A172 (cell line): ENCODE measurements at places on chromosomes 7 and 10.

DNA sequence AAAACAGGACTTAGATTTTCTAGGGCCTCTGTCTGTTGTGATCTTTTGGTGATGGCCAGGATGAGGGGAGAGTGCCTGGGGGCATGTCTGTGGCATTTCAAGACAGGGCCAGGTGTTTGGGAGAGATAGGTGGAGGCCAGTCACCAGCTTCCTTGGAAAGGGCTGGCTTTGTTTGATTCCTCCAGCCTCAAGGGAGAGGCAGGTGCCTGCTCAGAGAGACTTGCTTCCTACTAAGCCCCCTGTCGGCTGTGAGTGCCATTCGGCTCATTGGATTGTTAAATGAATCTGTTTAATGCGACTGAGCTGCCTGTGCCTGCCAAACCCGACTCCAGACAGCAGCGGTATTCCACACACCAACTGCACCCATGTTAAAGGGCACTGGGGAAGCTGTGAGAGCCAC lies 304.1 kb upstream of the COBL start:
- DNase-seq = no peak

DNA sequence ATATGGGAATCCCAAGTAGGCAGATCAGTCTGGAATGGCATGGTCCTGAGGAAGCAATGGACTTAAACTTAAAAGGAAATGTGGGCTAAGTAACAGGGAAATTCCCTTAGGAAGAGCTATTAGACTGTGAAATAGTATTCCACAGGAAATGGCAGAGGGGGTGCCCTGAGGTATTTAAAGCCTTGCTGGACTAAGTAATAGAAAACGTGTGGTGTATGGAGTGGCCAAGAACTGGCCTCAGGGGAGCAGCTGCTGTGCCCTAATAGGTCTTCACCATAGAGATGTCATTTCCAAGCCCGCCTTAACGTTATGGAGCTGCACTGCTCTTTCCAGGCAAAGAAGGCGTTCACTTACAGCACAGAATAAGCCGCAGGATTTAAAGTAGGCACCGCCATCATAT lies 365.2 kb upstream of the ZMIZ1 start:
- DNase-seq = peak; percentile 28

DNA sequence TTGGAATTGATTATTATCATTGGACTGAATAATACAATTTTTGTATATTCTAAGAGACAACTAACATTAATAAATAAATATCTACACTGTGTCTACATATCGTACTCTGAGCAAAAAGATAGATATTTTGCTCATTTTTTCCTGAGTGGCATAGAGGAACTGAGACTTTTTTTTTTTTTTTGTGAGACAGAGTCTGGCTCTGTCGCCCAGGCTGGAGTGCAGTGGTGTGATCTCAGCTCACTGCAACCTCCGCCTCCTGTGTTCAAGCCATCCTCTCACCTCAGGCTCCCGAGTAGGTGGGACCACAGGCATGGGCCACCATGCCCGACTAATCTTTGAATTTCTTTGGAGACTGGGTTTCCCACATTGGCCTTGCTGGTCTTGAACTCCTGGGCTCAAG lies 14.0 kb downstream of the KMT2E start:
- no peak for DNase-seq

DNA sequence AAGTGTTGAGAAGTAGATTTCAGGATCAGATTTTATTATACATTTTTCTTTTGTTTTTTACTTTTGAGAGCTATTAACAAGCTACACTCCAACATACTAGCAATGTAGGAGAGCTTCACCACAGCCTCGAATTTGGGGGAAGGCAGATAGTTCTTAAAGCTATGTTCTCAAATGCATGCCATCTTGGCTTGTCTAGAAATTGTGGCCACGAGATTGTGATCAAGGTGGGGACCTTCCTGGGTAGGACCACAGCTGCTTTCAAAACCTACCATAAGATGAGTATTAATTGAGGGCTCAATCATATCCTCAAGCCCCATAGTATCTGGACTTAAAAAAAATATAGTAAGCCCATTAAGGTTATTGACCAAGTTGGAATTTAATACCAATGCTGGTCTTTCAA lies 27.9 kb upstream of the JAZF1 start:
- DNase-seq = no peak

- no peak for DNase-seq
Measured at GRCh38 chr7:140214075-140214684, 37.4 kb upstream of the KDM7A start.

DNA sequence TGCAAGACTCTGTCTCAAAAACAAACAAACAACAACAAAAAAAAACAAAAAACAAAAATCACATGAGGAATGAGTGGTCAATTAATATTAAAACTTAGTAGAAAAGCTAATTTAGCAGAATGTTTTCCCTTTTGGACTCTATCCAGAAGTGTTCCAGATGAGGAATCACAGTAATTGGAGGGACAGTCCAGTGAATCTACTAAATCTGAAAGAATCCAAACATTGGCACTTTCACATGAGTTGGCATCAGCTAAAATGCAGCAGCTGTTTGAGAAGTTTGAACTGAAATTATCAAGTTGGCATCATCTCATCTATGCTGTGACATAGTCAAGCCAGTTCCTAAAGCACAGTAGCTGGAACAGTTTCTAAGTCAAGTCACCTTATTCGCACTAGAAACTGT lies 367.8 kb downstream of the PPP1R3A start:
- DNase-seq = no peak

DNA sequence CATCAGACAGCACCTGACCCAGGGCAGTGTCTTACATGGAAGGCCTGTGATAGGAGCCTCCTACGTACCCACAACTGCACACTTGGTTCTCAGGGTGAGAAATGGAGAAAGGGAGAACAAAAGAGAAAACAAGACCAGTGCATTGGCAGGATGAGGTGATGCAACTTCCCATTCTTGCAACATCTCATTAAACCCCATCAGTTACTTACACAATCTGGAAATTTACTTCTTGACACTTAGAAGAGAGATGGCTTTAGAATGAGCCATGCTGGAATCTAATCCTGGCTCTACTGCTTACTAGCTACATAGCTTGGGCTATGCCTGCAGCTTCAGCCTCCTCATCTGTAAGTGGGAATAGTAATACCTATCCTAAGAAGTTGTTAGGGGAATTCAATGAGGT lies 391.7 kb downstream of the KCNMA1 start:
- DNase-seq = no peak

- peak; percentile 46 for DNase-seq
Measured at GRCh38 chr7:11206177-11206899, 232.7 kb downstream of the PHF14 start.

GRCh38 chr7:3916146-3916545 lies 615.1 kb downstream of the SDK1 start:
- peak; percentile 38 for DNase-seq

GRCh38 chr7:108062250-108063014 lies 59.5 kb upstream of the LAMB1 start:
- DNase-seq = no peak

DNA sequence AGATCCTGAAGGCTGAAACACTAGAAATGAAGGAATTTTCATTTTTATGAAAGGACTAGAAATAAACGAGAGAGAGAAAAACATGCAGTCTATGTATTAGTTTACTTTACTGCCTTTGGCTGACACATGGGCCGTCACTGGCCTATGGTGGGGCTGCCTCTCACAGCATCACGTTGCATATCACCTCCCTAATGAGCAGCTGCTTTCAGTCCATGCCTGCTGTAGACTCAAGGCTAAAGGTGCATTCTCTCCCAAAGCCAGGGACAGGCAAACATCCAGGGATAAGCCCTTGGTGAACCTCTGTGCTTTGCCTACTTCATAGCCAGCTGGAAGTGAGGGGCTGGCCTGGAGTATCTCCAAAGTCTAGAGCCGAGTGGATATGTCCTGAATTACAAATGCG lies 359.4 kb downstream of the GPAM start:
- DNase-seq = no peak

GRCh38 chr7:79340212-79340611 lies 113.3 kb downstream of the MAGI2 start:
- no peak for DNase-seq

DNA sequence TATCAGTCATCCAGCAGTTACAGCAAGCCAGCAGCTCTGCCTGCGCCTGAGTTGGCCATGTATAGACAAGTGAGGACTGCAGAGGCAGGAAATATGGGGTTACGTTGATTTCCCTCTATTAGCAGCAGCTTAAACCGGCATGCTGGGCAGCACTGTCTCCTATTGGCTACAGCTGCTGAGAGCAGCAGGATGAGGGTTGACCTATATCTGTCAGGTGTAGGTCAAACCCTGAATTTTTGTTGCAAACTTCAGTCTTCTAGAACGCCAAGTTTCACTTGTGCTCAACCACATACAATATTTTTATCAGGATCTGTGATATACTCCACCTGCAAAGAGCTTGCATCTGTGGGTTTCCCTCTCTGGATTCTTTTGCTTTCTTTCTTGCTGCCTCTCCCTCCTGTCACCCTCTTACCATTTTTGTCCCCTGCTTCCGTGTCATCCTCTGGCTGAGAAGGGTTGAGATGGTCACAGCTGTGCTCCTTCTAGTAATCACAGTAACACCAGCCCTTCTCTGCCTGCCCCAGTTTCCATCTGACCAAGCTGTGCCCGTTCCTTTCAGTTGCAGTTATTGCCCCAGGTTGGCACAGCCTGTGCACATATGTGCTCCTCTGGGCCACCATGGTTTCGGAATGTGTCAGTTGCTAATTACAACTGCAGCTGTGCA lies 23.8 kb upstream of the GLCCI1 start:
- DNase-seq = no peak

DNA sequence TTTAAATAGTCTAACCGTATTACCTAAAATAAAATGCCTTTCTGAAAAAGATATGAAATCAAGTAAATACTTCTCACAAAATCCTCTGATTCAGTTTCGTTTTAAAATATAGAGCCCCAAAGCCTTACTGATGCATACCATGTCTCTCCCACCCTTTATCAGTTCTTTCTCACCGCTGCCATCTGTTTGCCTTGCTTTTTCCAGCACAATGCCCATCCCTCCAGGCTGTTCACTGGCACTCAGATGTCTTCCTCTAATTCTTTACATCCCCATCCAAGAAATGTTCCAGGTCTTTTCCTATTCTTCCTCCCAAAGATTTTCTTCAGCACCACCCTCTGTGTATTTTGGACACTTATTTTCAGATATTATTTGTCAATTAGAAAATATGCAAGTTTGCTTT lies 116.5 kb upstream of the LRRN3 start:
- no peak for DNase-seq

DNA sequence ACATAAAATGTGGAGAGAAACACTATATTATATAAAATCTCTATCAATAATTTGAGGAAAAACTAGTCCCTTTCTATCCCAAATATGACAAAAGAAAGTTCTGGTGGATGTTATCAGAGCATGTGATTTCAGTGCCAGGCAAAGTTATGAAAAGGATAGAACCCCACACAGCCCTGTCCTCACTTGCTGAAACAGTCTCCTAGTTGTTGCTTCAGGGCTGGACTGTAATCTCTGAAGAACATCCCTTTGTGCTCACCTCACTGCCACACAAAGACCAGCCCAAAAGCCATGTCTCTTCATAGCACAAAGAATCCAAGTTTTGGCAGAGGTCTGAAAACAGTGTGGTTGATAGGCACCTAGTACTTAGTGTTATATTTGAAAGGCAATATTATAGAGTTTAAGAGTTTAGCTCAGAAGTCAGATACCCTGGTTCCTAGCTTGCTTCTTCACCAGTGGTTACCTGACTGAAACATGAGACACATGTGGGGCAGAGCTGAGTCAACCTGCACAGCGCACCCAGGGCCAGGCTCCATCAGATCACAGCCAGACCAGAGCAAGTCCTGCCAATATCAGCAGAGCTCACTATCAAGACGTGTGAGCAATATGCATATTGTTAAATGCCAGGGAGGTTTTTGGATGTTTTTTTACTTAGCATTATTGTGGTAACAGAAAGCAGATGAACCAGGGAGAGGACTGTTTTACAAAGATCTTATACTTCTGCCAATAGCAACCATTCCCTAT lies 25.0 kb downstream of the CYP3A7 start:
- no peak for DNase-seq

DNA sequence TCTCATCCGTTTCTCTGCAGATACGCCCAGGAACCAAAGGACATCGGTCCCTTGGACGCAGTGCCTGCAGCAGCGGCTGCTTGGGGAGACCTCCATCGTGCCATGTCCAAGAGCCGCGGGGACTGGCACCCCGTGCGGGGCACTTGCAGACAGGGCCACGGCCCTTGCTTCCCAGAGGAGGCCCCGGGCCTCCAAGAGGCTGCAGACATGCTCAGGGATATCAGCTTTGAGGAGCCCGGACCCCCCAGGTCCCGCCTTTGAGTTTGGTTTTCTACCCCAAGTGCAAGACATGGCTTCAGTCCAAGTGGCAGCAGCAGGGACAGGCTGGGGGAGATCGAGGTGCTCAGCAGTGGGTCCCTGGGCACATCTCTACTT lies 279.6 kb downstream of the ELFN1 start:
- DNase-seq = no peak

GRCh38 chr10:90859321-90859751 lies 1.5 kb upstream of the HTR7 start:
- peak; percentile 73 for DNase-seq

- no peak for DNase-seq
Measured at GRCh38 chr10:49058463-49059255, 56.7 kb downstream of the VSTM4 start.

- DNase-seq = no peak
Measured at GRCh38 chr7:35253460-35253709, 515 bp downstream of the TBX20 start.

DNA sequence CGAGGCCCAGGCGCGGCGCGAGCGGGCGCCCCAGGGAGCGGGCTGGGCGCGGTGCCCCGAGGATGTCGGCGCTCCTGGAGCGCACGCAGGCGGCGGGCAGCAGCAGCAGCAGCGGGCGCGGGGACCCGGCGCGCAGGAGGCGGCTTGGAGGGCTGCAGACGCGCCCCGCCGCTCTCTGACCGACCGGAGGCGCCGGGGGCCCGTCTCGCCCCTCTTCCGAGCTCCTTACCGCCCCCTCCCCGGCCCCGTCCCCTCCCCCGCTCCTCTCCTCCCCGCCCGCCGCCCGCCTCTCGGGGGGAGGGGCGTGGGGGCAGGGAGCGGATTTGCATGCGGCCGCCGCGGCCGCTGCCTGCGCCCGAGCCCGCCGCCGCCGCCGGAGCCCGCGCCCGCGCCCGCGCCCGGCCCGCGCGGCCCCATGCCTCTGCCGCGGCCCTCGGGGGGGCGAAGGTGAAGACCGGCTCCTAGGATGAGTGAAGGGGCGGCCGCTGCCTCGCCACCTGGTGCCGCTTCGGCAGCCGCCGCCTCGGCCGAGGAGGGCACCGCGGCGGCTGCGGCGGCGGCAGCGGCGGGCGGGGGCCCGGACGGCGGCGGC lies at the start of gene NRG3:
NRG3 (plus strand) TSS at position 320 of the 592 bp plus-strand sequence.
- DNase-seq = no peak

- DNase-seq = peak; percentile 42
Measured at GRCh38 chr7:100190048-100190711, 12.5 kb downstream of the STAG3 start.

DNA sequence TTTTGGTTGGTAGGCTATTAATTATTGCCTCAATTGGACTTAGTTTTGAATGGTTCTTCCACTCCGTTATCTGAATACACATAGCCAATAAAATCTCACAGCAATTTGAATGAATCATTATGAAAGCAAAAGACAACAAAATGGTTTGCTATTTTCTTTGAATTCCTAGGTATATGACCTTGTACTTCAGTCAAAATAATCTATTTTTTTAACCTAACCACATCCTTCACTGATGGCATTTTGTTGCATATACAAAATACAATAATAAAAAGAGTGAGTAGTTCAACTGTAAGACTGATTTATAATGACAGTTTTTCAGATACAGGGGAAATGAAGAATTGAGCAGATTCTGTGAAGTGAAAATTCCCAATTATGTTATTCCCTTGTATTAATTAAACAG lies 433.1 kb downstream of the HTR7 start:
- DNase-seq = peak; percentile 44
